ENCODE measurements at places on chromosomes 3 and 15. TPM values are rescaled to one million over a fixed set of nuclear protein-coding genes. Genes with fewer than 3 reads are reported as not detected.

Gene PLIN1
- total RNA-seq, result under 0.01 TPM

Gene IL17RE
- 1.1 TPM for total RNA-seq

- no peaks in the 10 kb centered on the region for H3K36me3 ChIP-seq
- H3K27me3 ChIP-seq, result no peaks in the 10 kb centered on the region
- H3K4me3 ChIP-seq, result no peak overlapping the region
Measured at GRCh38 chr3:71299160-71299559, 284.4 kb downstream of the FOXP1 start.

DNA sequence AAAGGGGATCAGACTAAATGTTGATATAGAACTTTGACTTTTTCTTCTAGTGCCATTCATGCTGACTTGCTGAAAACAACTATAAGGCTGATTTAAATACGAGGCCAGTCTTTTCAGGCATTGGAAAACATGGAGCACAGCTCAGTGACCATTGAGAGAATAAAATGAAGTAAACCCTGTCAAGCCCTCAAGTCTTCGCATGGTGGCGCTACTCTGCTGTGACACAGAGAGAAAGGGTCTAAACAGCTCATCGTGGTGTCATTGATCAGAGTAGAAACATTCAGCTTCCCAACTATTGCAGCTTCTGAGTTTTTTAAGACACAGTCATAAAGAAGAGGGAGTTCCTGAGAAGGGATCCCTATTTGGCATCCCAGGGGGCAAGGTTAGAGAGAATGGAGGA, 716.2 kb downstream of the DIPK2A start:
- H3K4me3 ChIP-seq, result no peak overlapping the region
- no peaks in the 10 kb centered on the region for H3K4me1 ChIP-seq
- H3K36me3 ChIP-seq, result no peaks in the 10 kb centered on the region
- DNase-seq, result no peak
- no peaks in the 10 kb centered on the region for H3K27me3 ChIP-seq
- no peak overlapping the region for H3K27ac ChIP-seq

Gene TM4SF18
- total RNA-seq, result under 0.01 TPM

DNA sequence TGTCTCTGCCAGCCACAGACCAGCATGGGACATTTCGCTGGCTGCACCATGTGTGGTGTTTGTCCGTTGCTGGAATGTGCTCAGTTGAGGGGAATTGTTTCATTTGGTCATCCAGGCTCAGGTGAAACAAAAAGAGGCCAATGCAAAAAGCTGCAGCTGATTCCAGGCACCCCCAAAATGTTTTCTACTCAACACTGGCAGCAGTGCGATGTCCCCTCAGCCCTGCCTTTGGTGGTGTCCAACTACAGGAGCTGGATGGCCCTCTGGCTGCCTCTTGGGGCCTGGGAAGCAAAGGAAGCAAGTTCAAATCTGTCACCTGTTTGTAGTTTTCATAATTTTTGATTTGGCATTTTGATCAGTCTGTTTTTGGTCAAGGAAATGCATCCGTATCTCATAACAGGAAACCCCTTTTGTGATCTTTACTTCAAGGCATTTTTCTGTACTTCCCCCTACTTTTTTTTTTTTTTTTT, 141.8 kb downstream of the EEFSEC start:
- H3K4me1 ChIP-seq, result no peaks in the 10 kb centered on the region
- DNase-seq, result no peak
- no peaks in the 10 kb centered on the region for H3K36me3 ChIP-seq
- H3K27me3 ChIP-seq, result no peaks in the 10 kb centered on the region
- no peak overlapping the region for H3K27ac ChIP-seq

DNA sequence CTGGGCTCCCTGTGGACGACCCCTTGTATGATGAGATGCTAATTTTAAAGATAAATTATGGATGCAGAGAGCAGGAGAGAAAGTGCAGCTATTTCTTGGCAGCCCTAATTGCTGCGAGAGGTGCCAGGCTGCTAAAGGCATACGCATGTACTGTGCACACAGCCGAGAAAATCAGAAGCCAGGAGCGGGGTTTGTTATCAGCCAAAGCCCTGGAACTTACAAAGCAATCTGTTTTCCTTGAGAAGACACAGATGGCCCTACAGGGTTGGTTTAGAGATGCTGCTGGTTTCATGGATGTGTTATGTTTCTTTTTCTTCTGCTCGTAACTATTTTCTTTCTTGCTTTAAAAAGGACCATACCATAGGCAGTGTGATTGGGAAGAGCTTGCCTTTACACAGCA, 11.7 kb upstream of the CCK start:
- H3K4me3 ChIP-seq, result no peak overlapping the region
- no peak for DNase-seq
- H3K27ac ChIP-seq, result no peak overlapping the region
- no peaks in the 10 kb centered on the region for H3K36me3 ChIP-seq

Gene LRTM1
- not detected for total RNA-seq

GRCh38 chr3:1318296-1319005, 225.6 kb downstream of the CNTN6 start:
- no peaks in the 10 kb centered on the region for H3K4me1 ChIP-seq
- H3K36me3 ChIP-seq, result no peaks in the 10 kb centered on the region
- no peak overlapping the region for H3K27ac ChIP-seq

DNA sequence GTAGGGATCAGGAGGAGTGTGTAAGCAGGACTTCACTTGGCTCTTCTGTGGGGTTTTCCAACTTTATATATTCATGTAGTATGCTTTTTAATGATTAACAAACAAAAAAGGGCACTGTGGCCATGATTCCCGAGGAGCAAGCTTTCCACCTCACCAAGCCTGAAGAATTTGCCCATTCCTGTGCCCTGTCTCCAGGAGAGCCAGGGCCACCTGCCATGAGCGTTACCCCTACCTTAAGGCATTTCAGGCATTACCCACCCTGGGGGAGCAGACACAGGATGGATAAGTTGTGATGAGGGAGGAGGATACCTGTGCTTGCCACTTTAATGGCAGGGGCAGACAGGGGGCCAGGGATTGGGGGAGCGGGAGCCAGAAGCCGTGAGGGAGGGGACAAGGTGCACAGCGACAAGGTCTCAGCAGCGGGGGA, 3.0 kb downstream of the TRPM1 start:
- no peaks in the 10 kb centered on the region for H3K4me1 ChIP-seq
- H3K4me3 ChIP-seq, result no peak overlapping the region

Gene C3orf20
- total RNA-seq, result not detected

DNA sequence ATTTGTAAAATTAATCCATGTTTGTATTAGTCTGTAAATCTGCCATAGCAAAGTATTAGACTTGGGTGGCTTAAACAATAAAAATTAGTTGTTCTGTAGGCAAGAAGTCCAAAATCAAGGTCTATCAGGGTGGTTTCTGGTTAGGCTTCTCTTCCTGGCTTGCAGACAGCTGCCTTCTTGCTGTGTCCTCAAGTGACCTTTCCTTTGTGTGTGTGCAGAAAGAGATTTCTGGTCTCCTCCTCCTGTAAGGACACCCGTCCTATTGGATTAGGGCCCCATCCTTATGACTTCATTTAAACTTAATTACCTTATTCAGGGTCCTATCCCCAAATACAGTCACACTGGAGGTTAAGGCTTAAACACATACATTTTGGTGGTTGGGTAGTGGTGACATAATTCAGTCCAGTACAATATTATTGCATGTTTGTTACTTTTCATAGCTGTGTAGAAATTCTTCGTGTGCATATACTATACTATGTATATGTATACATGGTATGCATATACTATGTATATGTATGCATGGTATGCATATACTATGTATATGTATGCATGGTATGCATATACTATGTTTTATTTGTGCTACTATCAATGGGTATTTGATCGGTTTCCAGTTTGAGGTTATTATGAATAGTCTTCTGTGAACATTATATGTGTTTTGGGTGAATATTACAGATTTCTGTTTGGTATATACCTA, 57.9 kb upstream of the RNU6-1 start:
- no peaks in the 10 kb centered on the region for H3K4me1 ChIP-seq
- H3K36me3 ChIP-seq, result no peaks in the 10 kb centered on the region
- DNase-seq, result no peak
- H3K27ac ChIP-seq, result no peak overlapping the region
- H3K4me3 ChIP-seq, result no peak overlapping the region
- peaks cover 1% of the 10 kb centered on the region for H3K27me3 ChIP-seq

DNA sequence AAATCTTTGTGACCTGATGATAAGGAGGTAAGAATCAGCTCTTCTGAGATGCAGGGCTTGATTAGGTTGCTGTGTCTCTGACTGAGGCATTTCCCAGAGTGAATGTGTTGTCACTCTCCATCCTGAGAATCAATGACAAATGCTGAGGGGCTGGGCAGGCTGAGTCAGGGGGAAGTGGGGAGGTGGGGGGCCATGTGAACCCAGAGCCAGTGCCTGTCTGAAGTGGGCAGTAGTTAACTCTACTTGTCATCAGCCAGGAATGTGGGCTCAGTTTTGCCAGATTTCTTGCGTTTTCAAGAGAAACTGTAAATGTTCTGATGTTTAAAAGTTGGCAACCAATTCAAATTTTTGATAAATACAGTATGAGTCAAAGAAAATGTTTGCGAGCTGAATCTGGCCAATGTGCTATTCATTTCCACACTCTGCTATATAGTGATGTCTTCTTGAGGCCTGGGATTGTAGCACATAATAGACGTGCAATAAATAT, 3.1 kb upstream of the BNC1 start:
- no peak overlapping the region for H3K27ac ChIP-seq
- DNase-seq, result peak; percentile 98
- peaks cover 29% of the 10 kb centered on the region for H3K27me3 ChIP-seq
- peaks cover 13% of the 10 kb centered on the region for H3K4me1 ChIP-seq

- peaks cover 9% of the 10 kb centered on the region for H3K36me3 ChIP-seq
- H3K4me3 ChIP-seq, result no peak overlapping the region
- peaks cover 12% of the 10 kb centered on the region for H3K4me1 ChIP-seq
- H3K27ac ChIP-seq, result no peak overlapping the region
- DNase-seq, result peak; percentile 36
Measured at GRCh38 chr15:38267421-38268022, 14.9 kb downstream of the SPRED1 start.

Gene ETV5
- total RNA-seq, result 25.3 TPM

Gene MRAS
- 59.3 TPM for total RNA-seq

DNA sequence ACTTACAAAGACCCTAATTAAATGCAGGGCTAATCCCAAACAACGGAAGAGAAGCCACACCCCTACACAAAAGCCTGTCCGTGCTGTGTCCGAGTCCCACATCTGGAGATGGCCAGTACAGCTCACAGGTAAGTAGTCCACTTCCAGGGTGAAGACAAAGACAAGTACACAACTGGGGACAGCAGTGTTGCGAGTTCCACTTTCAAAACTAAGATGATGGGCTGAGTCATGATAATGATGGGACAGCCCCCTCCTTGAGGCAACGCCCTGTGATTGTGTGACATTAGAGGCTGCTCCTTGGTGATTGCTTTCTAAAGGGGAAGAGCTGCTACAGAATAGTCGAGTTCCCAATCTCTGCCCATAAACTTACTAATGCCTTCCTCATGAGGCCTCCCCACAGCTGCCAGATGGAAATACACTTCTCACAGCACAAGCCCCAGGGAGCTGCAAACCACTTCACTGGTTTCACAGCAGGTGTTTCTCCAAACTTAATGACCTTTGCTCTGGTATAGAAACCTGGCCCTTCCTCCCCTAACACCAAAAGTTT, 27.6 kb downstream of the RFT1 start:
- H3K36me3 ChIP-seq, result peaks cover 35% of the 10 kb centered on the region
- H3K4me1 ChIP-seq, result no peaks in the 10 kb centered on the region
- no peak for DNase-seq
- H3K4me3 ChIP-seq, result no peak overlapping the region

DNA sequence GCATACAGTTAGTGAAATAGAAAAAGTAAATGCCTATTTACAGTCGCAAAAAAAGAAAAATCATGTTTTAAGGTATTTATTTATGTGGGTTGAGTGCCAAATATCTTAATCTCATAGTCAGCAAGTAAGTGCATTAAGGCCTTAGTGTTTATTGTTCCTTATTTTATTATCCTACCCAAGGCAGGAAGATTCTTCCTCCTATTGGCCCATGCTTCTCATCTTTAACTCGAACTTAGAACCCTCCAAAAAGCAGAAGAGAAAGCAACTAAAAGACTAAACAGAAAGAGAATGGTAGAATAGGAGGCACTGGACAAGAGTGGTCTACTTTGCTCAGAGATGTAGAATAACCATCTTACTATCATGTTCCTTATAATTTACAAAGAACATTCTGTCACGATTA, 7.5 kb downstream of the RFX7 start:
- peaks cover 12% of the 10 kb centered on the region for H3K36me3 ChIP-seq
- H3K4me1 ChIP-seq, result no peaks in the 10 kb centered on the region
- H3K27me3 ChIP-seq, result no peaks in the 10 kb centered on the region
- no peak overlapping the region for H3K4me3 ChIP-seq

Gene ADGRG7
- not detected for total RNA-seq

- peaks cover 2% of the 10 kb centered on the region for H3K27me3 ChIP-seq
- H3K27ac ChIP-seq, result no peak overlapping the region
- H3K36me3 ChIP-seq, result no peaks in the 10 kb centered on the region
- no peaks in the 10 kb centered on the region for H3K4me1 ChIP-seq
Measured at GRCh38 chr3:10600296-10600714, 94.9 kb upstream of the ATP2B2 start.

Gene ARHGEF26
- 2.0 TPM for total RNA-seq

Gene PRSS50
- not detected for total RNA-seq

GRCh38 chr15:61035311-61035710, 193.8 kb downstream of the RORA start:
- peaks cover 10% of the 10 kb centered on the region for H3K4me1 ChIP-seq
- peak overlapping the region; percentile 46 for H3K27ac ChIP-seq
- no peaks in the 10 kb centered on the region for H3K36me3 ChIP-seq
- H3K27me3 ChIP-seq, result no peaks in the 10 kb centered on the region
- DNase-seq, result no peak
- no peak overlapping the region for H3K4me3 ChIP-seq

Gene SHF
- 1.8 TPM for total RNA-seq
